A673 (cell line): ENCODE measurements at places on chromosomes 1 and 21.

GRCh38 chr1:213374369-213374768, 323.3 kb downstream of the RPS6KC1 start:
- peak; percentile 73 for DNase-seq

GRCh38 chr1:117664314-117664713, 58.5 kb downstream of the TENT5C start:
- DNase-seq: no peak

DNA sequence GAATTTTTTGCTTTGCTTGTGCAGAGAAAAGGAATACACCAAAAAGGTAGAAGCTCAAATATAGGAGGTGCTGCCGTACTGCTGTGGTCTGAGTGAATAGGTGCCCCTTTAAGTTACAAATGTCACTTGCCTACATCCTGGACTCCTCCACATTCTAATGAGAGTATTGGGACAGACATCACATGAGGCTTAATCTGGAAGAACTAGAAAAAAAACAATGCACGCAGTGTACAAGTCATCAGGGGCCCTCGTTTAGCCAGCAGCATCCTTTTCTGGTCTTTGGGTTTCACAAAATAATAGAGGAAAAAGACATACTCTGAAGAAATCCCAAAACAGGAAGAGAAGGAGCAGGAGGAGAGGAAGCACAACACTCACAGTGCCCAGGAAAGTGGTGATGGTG, 89.3 kb downstream of the SLC44A5 start:
- no peak for DNase-seq

- no peak for DNase-seq
Measured at GRCh38 chr1:1376551-1377226, 1.7 kb upstream of the AURKAIP1 start.

DNA sequence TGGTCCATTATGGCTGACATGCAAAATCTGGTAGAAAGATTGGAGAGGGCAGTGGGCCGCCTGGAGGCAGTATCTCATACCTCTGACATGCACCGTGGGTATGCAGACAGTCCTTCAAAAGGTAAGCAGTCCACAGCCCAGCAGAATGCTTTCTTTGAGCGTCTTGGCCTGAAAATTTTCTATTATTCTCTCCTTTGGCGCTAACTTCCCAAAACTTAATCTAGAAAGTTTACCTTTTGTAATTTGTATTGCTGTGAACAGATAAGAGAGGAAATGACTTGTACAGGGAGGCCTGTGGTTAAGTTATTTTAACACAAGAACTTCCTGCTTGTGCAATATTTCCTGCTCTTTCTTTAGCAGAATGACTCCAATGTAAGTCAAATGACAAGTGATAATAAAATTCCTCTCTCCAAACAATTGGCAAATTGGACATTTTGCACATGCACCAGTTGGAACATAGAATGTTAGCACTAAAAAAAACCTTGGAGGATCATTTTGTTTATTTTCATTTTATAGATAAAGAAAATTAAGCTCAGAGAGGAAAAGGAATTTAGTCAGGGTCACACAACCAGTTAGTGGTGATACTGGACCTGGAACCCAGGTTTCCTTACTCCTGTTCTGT, 18.9 kb downstream of the CAP1 start:
- DNase-seq: peak; percentile 81

DNA sequence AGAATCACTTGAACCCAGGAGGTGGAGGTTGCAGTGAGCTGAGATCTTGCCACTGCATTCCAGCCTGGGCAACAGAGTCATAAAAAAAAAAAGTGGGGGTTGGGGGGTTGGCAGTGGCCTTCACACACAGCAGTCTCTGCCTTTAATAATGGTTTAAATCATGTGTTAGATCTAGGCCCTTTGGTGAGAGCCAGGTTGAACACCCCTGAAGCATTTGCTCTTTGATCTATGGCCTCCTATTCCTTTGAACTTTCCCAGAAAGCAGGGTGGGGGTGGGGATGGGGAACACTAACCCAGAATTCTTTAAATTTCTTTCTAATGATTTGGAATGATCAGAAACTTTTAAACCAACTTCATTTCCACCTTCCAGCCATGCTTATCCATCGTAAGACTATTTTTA, 313.0 kb downstream of the KIF26B start:
- no peak for DNase-seq

DNA sequence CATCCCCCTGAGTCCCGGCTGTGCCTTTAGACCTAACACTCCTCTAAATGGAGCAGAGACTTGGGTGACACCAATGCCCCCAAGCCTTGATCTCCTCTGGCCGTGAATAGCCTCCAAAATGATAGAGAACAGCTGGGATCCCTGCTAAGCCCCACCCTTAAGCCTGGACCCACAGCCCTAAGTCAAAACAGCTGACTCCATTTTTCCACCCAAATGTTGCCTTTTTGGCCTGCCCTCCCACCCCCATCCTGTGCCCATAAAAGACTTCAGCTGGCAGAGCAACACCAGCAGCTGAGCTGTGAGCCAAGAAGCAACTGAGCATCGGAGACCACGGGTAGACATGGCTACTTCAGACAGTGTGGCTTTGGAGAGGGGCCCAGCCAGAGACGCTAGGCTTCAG, 420.8 kb downstream of the NPHP4 start:
- no peak for DNase-seq

- DNase-seq: no peak
Measured at GRCh38 chr1:153395136-153395685, 4.3 kb upstream of the S100A8 start.

- no peak for DNase-seq
Measured at GRCh38 chr1:12143631-12144155, 23.1 kb upstream of the TNFRSF1B start.

- peak; percentile 16 for DNase-seq
Measured at GRCh38 chr1:199954699-199955098, 72.8 kb upstream of the NR5A2 start.

GRCh38 chr21:46151261-46151988, 4.0 kb downstream of the FTCD start:
- no peak for DNase-seq

- no peak for DNase-seq
Measured at GRCh38 chr1:67771152-67771551, 62.1 kb downstream of the GNG12 start.

GRCh38 chr1:228884196-228884595, 148.9 kb downstream of the RHOU start:
- DNase-seq: no peak

DNA sequence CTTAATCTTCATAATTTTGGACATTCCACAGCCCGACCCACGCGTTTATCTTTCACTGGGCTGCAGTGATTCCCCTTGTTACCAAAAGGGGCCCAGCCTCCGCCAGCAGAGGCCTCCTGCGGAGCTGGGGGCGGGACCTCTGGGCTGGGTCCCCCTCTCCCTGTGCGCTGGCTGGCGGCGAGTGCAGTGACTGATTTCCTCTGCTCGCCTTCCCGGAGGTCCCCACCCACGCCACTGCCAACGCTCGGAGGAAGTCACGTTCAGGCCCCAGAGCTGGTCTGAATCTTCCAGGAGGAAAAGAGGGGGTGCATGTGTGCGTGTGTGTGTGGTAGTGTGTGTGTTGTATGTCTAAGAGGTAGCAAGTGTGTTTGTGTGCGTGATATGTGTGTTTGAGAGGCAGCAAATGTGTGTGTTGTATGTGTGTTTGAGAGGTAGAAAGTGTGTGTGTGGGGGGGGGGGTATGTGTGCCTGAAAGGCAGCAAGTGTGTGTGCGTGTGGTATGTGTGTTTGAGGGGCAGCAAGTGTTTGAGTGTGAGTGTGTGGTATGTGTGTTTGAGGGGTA, 35.0 kb upstream of the JAK1 start:
- DNase-seq: peak; percentile 95

DNA sequence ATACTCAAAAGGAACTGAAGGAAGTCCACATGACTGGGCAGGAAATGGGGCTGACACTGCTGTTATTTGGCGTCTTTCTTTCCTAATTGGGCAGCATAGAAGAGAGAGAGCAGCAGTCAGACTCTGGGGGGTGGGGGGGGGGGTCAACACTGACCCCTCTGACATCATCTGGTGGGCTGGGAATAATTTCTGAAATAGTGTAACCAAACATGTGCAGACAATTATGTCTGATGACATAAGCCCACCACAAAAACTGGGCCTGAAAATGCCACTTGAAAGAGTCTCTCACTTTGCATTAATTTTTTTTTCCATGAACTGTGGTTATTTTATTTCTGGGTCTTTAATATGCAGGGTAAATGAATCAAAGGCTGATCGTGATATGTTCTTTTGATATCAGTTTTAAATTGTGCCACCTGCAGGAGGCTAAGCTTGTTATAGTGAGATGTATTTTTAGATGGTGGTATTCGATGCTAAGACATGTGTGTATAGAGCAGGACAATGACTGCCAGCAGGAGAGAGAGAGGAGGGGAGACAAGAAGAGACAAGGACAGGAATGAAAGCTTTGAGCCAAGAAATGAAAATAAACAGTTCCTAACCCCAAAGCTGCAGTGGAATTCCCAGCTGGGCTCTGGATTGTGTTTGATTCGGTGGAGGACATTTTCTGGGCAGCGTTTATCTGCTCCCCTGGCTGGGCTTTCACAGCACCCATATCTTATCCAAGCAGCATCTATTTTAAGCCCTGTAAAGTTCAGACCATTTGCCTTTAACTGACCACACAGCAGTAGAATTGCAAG, 264.7 kb downstream of the PBX1 start:
- DNase-seq: no peak

- no peak for DNase-seq
Measured at GRCh38 chr1:230591678-230592077, 50.6 kb upstream of the COG2 start.

DNA sequence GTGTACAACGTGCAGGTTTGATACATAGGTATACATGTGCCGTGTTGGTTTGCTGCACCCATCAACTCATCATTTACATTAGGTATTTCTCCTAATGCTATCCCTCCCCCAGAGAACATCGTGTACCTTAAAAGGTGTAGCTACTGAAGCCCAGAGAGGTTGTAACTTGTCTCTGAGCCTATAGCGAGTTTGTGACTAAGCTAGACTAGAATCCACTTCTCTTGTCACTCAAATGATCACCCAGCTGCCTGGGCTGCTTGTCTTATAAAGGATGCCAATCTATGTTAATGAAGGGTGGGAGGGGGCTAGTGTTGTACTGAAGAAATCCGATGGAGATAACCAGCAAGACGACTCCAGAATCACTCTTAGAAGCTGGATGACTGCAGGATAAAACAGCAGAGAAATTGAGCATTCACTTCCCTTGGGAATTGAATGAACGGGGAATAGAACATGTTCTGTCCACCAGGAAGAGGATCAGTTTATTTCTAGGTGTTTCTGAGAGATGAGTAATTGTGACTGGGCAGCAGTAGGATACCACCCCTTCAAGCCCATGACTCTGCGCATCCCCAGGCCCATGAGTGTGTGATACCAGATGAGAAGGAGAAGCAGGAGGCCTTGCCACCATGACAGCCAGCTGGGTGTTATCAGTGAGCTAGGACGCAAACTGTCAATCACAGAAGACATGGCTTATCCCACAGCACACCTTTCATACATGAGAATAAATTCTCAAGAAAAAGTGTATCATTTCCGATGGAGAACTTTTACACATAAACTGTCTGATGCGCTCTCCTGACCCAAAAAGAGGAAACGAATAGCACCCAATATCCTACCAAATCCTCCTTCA, 390.4 kb downstream of the NTNG1 start:
- no peak for DNase-seq

- peak; percentile 51 for DNase-seq
Measured at GRCh38 chr1:177174921-177175634, 4.3 kb downstream of the BRINP2 start.

DNA sequence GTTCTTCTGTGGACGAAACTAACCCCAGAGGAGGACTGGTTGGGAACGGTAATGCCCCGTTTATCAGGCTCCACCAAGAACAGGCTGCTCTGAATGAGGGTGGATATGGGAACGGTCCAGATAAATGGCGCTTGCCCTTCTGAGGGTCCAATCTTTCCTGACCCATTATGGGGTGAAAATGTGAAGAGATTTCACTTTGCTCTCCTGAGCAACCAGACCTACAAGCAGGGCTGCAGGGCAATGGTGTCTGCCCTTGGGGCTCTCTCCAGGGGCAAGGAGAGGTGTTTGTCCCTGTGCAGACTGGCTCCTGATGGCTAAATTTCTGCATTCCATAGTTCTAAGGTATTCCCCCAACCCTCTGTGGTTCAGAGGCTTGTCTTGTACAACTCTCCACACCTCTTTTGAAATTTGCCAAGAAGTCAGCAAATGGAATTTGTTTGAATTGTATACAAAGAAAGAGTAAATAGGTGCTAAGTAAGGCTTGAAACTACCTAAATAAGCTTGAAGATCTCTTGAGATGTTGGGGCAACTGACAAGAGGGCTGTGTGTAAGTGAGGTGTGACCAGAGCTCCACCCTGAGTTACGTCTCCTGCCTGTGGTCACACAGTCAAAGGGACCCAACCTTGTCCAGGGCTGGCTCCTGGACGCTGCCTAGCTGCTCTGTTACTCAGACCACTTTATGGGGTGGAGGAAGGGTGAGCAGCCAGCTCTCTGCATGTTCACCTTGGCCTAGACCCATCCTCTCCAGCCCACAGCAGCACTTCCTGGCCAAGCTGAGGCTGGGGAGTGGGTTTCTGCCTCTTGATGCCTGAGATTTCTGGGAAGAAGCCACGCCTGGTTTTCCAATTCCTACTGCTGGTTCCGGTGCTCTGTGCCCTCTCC, 24.8 kb downstream of the SLC2A1 start:
- no peak for DNase-seq

DNA sequence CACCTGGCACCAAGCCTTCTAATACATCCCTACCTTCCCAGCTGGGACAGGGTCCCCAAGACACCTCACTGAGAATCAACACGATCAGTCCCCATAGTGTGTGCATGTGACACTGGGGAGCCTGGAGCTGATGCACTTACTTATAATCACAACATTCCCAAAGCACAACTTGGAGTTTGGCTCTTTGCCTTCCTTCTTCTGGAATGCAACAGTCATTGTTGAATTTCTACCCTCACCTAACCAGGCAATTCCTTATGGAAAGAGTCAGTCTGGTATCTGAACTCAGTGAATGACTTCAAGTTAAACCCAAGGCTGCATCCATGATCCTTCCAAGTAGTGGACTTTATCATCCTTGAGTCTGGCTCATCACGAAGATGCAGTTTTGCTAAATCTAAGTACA, 86.1 kb downstream of the DSCAM start:
- DNase-seq: no peak

GRCh38 chr1:236457775-236458174, 63.7 kb downstream of the EDARADD start:
- DNase-seq: no peak

DNA sequence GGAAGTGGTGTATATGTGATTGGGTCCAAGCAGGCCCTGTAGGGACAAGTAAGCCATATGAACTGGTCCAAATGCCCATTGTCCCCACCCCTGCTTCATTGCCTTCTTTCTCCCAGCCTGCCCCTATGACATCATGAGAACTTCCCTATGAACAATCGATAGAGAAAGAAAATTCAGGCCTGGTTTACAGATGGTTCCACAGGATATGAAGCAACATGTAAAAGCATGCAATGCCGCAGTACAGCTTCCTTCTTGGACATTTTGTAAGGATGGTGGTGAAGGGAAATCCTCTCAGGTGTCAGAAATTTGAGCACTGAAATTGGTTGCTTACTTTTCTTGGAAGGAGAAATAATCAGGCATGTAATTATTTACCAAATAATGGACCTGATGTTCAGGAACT, 581.7 kb downstream of the MRPL39 start:
- DNase-seq: no peak

- no peak for DNase-seq
Measured at GRCh38 chr1:233024199-233024598, 73.8 kb downstream of the NTPCR start.
